ELR (cell line): ENCODE measurements at places on chromosomes 16 and 17.

GRCh38 chr17:52148969-52149351, 9.6 kb downstream of the CA10 start:
- DNase-seq: peak; percentile 83

DNA sequence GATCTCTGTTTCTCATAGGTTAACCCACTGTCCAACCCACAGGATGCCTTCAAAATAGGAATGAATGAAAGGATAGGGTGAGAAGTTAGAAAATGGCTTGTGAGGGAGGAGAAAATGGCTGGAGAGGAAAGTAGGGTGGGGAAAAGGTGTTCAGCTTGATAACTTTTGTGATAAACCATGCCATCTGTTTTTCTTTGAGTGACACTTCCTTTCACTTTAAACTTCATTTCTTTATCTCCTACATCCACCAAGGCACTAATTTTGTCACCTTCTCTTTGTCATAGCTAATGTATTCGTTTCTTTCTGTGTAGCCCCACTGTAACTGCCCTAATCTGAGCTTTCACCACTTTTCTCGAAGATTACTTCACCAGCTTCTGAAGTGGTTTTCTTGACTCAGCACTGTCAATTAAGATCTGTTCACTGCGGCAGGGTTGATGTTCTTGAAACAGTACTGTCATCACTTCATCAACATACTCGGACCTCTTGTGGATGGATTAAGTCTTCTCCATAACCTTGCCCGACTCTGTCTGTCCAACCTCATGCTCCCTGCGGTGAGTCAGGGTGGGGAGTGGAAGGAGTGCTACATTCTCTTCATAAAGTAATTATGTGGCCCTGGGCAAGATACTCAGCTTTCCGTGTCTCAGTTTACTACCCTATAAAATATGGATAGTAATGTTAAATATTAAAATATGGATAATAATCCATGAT, 5.5 kb upstream of the KRT10 start:
- DNase-seq: no peak

- peak; percentile 17 for DNase-seq
Observed at GRCh38 chr17:737561-738113, 5.2 kb downstream of the TLCD3A start.

DNA sequence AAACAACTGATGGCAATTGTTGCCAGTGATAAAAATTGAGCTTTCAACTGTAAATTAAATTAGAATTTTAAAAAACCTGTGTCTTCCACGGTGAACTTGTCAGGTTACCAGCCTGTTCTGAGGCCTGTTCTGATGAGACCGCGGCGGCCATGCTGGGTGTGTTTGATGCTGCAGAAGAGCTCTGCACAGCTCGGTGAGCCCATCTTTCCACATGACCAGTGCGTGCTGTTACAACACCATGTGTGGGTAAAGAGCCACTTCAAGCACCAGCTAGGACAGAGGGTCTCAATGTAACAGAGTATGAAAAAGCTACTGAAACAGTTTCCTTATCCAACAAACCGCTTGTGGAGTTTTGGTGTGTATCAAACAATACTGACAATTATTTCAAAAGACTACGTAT, 48.5 kb downstream of the RPTOR start:
- no peak for DNase-seq

DNA sequence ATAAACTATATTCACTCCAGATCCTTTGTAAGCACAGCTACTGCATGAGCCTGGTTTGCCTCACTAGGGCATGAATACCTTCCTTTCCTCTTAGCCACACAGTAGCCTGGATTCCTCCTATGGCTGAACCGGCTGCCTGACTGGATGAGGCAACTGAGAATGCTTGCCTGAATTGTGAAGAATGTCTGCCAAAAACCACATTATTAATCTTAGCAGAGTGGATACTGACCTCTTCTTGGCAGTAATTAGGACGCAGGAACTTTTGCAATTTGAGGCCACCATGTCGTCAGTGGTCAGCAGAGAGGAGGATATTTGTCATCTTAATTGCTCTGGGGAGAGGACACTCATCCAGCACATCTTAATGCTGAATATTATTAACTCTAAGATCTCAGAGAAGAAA, 651.8 kb upstream of the GOT2 start:
- DNase-seq: peak; percentile 63

GRCh38 chr17:63295288-63295687, 150.8 kb downstream of the CYB561 start:
- DNase-seq: no peak

GRCh38 chr17:55284001-55284884, 19.5 kb downstream of the HLF start:
- DNase-seq: no peak

GRCh38 chr16:2603165-2604015, 65.6 kb downstream of the PDPK1 start:
- peak; percentile 97 for DNase-seq

GRCh38 chr16:86778978-86779377, 200.6 kb downstream of the FOXL1 start:
- no peak for DNase-seq

DNA sequence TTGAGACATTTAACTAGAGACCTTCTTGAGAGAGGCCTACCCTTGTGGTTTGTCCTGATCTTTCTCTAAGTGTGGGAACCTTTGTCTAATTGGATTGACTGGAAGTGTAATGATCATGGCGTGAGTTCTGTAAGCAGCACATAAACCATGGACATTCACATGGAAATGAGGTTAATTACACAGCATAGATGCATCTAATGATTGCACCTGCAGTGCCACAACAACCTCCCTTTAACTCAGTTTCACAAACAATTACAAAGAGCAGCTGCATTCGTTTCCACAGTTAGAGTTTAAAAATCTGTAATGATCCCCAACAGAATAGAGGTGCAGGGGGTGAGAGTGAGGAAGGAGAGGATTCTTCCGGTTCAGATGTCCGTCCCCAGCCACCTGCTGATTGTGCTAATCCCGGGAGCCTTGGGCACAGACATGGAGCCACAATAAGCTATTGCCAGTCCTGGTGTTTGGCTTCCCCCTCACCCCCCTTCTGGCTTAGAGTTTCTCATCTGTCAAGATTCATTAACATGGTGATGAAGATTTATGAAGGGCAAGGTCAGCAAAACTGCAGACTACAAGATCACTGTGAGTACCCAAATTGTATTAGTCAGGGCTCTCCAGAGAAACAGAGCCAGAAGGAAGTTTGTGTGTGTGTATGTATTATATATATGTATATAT, 659.2 kb upstream of the SOX9 start:
- no peak for DNase-seq

DNA sequence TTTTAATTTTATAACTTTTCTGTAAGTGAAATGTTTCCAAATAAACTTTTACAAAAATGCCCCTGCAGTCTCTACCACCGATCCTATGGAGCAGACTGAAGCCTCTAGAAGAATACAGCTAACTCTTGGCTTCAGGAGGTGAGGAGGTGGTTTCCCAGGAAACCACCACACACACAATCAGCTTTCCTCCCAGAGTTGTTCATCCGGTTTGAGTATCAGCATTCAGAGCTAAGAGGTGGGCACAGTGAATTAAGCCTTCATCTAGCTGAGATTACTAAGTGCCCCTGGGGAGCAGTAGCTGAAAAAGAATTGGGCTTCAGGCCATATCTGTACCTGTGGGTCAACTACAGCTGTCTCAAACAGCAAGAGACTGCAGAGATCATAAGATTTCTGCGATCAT, 139.7 kb downstream of the AATF start:
- DNase-seq: no peak
